ENCODE measurements at places on chromosomes 12 and 14. TPM values are rescaled to one million over a fixed set of nuclear protein-coding genes. Genes with fewer than 3 reads are reported as not detected.

The IAPP gene
- total RNA-seq, result not detected

The PPM1H gene
- 0.95 TPM for total RNA-seq

The INHBC gene
- not detected for total RNA-seq

The RNASE1 gene
- 0.98 TPM for total RNA-seq

The TULP3 gene
- total RNA-seq, result 19.3 TPM

The SMIM41 gene
- not detected for total RNA-seq

The NOVA1 gene
- not detected for total RNA-seq

The PLEKHG7 gene
- not detected for total RNA-seq

The TMPRSS12 gene
- total RNA-seq, result not detected

The PROX2 gene
- not detected for total RNA-seq

The C12orf50 gene
- not detected for total RNA-seq

The TPPP2 gene
- total RNA-seq, result not detected

The OASL gene
- total RNA-seq, result 0.11 TPM

The CNTN1 gene
- total RNA-seq, result not detected

The CLECL1 gene
- total RNA-seq, result not detected

The KRT6A gene
- total RNA-seq, result not detected

The KRT72 gene
- total RNA-seq, result not detected

The CLEC2A gene
- not detected for total RNA-seq

The CMKLR1 gene
- 0.09 TPM for total RNA-seq

The RNASE3 gene
- total RNA-seq, result not detected

The SLC5A8 gene
- not detected for total RNA-seq

The IKZF4 gene
- total RNA-seq, result 0.22 TPM

The PIGH gene
- total RNA-seq, result 13.8 TPM

The GCH1 gene
- total RNA-seq, result 10.1 TPM

The MIP gene
- 0.26 TPM for total RNA-seq

The SIVA1 gene
- total RNA-seq, result 74.5 TPM

The ETFBKMT gene
- total RNA-seq, result 3.8 TPM

The PGF gene
- total RNA-seq, result 8.6 TPM

The TCL1B gene
- not detected for total RNA-seq

The GPR132 gene
- total RNA-seq, result not detected

The KCNK10 gene
- total RNA-seq, result not detected

The NGB gene
- total RNA-seq, result not detected

The UBE3B gene
- total RNA-seq, result 30.8 TPM

The REM2 gene
- total RNA-seq, result under 0.01 TPM

Measured in dermis lymphatic vessel endothelial cell (primary cell).